Activated naive CD4-positive, alpha-beta T cell treated with Interleukin-2 at 50 U/mL for 16 hours (primary cell): ENCODE measurements at places on chromosomes 2 and 18.

DNA sequence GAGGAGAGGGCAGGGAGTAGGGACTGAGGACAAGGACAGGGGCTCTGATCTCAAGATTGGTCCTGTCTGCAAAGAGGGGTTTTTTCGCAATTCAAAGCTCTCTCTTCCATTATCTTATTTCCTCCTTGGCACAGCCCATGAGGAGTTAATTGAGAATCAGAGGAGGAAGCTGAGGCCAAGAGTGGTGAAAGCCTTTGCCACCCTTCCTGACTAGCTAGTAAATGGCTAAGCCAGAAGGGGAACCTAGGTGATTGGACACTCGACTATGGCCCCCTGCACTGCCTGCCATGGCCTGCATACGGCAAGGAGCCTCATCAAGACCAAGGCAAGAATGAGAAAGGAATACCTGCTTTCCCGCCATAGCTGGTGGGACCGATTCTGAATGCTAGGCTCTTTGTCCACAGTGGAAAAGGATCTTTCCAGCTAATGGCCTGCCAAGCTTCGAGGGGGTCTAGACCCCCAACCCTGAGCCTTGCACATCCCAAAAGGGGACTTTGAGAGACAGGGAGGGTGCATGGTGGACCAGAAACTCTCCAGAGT is 237.9 kb downstream of the HAUS1 start:
- DNase-seq: no peak

- DNase-seq: no peak
Observed at GRCh38 chr2:160555420-160556071, 61.9 kb upstream of the RBMS1 start.

GRCh38 chr2:201200345-201200744 is 17.4 kb downstream of the CASP10 start:
- DNase-seq: no peak

DNA sequence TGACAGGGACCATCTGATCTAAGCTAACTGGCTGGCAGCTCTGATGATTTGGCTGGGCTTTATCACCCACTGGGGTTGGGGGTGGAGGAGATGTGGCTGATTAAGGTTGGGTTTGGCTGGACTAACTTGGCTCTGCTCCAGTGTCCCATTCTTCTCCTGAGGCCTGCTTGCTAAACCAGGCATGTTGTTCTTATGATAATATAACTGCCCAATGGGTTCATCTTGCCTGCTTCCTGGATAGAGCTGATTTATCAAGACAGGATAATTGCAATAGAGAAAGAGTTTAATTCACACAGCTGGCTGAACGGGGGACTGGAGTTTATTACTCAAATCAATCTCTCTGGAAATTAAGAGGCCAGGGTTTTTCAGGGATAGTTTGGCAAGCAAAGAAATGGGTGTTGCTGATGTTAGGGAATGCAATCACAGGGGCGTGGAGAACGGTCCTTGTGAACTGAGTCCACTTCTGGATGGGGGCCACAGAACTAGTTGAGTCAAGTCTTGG is 150.4 kb downstream of the PTH2R start:
- DNase-seq: no peak

DNA sequence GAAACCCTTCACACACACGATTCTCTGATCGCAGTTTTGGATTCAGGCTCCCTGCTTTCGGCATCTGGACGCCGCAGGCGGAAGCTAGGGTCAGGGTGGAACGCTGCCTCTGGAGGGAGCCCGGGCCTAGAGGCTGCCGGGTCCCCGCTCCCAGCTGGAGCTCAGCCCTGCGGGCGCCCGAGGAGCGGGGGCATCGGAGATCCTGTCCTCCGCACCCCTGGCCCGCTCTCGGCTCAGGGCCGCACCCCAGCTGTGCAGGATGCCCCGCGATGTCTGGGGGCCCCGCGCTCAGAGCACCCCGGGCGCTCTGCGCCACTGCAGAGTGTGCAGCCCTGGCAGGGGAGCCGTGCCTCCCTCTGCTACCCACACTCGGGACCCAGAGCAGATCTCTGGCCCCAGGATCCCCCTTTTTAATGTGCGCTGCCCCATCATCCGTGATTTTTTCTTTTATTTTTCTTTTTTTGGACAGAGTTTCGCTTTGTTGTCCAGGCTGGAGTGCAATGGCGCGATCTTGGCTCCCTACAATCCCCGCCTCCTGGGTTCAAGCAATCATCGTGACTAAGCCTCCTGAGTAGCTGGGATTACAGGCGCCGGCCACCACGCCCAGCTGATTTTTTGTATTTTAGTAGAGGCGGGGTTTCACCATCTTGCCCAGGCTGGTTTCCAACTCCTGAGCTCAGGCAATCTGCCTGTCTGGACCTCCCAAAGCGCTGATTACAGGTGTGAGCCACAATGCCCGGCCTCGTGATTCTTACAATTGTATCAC is 54.8 kb upstream of the TUBA3E start:
- no peak for DNase-seq

DNA sequence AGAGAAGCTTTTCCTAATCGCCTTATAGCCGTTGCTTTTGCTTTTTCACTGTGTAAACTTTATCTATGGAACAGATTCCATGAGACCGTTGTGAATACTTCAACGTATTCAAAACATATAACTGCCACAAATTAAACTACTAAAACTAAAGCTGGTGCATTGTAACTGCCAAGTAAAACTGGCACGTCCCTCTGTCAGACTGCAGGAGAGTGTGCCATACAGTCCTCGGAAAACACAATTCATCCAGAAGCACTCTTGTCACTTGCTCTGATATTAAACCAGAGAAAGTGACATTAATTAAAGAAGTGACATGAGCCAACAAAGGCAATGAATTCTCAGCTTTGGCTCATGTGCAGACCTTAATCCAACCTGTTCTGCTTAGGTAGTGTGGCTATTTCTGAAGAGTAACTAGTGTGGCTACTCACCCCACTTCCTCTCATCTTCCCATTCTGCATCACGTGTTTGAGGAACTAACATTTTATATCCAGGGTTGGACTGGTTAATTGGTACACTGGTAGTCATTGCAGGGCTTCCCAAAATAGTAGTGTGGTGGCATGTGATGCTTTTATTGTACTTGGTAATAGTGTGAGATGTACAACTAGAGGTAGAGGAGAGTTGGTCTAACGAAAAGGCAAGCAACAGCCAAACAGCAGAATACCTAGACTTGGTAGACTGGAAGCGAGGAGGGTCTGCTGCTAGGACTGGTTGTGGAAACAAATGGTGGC is 9.7 kb downstream of the VRK2 start:
- DNase-seq: no peak

GRCh38 chr18:34704074-34704473 is 6.0 kb upstream of the DTNA start:
- DNase-seq: no peak

DNA sequence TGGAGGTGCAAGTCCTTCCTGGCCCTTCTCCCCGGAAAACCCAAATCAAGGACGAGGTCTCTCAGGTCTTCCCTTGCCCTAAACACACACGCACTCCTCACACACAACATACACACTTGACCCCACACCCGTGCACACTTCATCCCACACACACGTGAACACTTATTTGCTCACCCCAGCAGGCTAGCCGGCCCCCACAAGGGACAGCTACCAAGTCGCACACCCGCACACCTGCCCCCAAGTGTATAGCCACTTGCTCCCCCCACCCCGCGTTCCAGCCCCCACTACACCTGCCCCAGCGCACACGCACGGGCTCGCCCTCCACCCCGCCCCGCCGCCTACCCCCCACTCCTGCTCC is 359 bp downstream of the TGFBRAP1 start:
- no peak for DNase-seq

- DNase-seq: no peak
Observed at GRCh38 chr2:182867426-182868053, 1.1 kb upstream of the FRZB start.

- no peak for DNase-seq
Observed at GRCh38 chr2:198488964-198489363, 684.6 kb downstream of the PLCL1 start.

DNA sequence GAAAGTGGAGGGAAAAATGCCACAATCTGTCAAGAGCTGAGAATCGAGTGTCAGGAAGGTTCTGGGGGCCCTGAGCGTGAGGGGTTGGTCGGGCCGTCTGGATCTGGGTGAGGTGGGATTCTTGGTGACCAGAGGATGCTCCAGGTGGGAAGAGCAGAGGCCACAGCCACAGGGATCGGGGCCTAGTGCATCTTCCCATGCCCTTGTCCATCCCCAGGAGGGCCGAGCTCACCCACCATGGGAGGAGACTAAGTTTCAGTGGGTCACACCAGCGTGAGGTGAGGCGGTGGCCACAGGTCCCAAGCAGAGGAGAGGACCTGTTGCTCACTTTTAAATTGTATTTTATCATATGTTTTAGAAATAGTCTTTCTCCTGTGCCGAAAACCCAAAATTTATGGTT is 70.0 kb downstream of the TMEM18 start:
- no peak for DNase-seq

DNA sequence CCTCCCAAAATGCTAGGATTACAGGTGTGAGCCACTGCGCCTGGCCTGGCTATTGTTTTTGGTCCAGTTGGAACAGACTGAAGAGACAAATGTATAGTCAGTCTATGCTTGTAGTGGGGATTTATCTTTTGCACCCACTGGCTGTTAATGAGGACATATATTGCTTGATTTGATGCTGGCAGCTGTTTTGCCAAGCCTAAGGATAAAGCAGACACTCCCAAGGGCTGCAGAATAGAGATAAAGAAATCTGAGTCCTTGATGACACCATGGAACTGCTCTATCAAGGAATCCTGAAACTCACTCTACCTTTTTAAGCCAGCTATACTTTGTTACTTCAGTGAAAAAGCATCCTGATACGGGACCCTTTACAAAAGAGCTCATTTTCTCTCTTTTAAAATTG is 43.1 kb upstream of the ENOSF1 start:
- no peak for DNase-seq

- DNase-seq: no peak
Observed at GRCh38 chr18:53797998-53798495, 426.4 kb downstream of the MBD2 start.

DNA sequence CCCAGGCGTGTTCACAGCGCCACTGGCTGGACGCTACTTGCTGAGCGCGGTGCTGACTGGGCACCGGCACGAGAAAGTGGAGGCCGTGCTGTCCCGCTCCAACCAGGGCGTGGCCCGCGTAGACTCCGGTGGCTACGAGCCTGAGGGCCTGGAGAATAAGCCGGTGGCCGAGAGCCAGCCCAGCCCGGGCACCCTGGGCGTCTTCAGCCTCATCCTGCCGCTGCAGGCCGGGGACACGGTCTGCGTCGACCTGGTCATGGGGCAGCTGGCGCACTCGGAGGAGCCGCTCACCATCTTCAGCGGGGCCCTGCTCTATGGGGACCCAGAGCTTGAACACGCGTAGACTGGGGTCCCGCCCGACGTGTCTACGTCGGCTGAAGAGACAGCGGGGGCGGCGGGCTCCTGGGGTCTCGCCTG is 891 bp upstream of the KHK start:
- peak; percentile 33 for DNase-seq

- no peak for DNase-seq
Observed at GRCh38 chr2:795531-796041, 118.4 kb upstream of the TMEM18 start.

DNA sequence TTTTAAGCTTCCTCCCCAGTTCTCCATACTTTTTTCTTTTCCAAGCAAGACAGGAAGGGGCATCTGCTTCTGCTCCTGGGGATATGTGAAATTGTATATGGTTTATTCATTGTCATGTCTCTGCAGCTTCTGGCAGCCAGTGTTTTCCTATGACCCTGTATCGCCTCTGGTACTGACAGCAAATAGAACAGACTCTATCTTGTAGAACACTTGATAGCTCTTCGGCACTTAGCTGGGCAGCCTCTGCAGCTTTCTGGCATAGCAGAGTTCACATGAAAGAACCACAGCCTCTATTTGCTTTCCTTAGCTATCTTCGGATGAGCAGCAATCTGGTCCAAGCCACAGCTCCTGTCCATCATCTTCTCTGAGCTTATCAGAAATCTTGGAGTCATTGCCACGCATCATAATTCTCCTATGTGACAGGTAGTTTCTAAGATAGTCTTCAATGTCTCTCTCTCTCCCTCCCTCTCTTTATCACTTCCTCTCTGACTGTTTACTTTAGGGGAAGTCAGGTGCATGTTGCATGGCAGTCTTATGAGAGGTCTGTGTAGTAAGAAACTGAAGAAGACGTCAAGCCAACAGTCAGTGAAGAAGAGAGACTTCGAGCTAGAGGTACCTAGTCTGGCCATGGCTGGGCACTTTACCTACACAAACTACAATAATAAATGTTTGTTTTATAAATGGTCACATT is 627.7 kb upstream of the CDH2 start:
- no peak for DNase-seq

DNA sequence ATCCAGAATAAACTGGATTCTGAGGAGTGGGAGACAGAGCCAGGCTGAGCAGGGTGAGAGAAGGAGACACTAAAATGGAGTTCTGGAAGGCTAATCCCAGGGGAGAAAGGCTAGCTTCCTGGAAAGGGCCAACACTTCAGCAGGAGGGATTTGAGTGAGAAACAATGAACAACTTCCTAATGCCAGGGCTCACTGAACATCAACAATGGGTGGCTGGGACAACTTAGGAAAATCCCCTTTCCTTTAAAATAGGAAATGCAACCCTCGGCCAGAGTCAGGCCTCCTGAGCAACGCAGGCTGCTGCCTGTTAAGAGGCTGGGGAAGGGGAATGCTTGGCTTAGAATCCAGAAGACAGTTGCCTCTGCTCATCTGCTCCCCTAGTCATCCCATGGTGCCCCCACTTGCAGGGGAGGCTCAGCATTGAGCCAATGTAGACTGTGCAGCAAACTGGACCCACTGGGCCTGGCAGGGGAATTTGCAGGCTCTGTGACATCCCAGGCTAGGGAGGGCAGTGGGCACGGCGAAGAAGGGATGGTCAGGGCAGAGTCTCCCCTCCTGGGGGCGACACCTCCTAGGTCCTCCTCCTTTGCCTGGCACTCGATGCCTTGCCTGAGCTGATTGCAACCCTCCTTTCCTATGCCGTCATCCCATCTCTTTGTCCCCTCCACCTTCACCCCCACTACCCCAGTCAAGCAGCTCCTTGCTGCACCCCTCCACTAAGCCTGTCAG is 182.5 kb downstream of the TNS1 start:
- no peak for DNase-seq
